ENCODE measurements at places on chromosomes 11 and 22.

- no peak for DNase-seq
These were observed 630.2 kb upstream of the LUZP2 start for GRCh38 chr11:23866641-23867040.

GRCh38 chr11:763073-763463 lies 14.2 kb downstream of the GATD1 start:
- DNase-seq, result no peak

DNA sequence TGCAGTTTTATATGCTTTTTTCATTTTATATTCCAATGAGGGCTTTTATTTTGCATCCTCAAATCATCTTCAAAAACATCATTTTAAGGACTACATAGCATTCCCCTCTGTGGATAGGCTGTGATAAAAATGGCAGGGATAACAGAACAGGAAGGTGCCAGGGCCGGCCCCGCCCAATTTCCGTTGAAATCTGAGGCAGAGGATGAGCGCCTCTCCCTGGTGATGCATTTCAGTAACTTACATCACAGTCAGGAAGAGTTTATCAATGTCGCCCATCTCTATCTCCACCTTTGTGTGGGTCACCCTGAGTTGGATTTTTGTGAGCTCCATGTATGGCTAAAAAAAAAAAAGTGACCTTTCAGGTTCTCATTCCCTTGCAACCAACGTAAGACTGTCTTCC lies 201.6 kb downstream of the DSCAML1 start:
- DNase-seq, result no peak

- DNase-seq, result no peak
These were observed 21.3 kb upstream of the ELFN2 start for GRCh38 chr22:37448516-37449127.

GRCh38 chr11:2932850-2933251 lies 3.6 kb upstream of the PHLDA2 start:
- DNase-seq, result no peak

GRCh38 chr11:119756169-119756865 lies 27.3 kb upstream of the NECTIN1 start:
- DNase-seq, result no peak

- no peak for DNase-seq
These were observed 73.2 kb upstream of the FGF3 start for GRCh38 chr11:69892237-69892985.

DNA sequence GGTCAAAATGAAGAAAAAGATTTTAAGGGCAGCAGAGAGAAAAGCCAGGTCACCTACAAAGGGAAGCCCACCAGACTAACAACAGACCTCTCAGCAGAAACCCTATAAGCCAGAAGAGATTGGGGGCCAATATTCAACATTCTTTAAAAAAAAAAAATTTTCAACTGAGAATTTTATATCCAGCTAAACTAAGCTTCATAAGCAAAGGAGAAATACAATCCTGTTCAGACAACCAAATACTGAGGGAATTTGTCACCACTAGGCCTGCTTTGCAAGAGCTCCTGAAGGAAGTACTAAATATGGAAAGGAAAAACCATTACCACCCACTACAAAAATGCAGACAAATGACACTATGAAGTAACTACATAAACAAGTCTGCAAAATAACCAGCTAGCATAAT lies 13.1 kb downstream of the PATE4 start:
- DNase-seq, result no peak

DNA sequence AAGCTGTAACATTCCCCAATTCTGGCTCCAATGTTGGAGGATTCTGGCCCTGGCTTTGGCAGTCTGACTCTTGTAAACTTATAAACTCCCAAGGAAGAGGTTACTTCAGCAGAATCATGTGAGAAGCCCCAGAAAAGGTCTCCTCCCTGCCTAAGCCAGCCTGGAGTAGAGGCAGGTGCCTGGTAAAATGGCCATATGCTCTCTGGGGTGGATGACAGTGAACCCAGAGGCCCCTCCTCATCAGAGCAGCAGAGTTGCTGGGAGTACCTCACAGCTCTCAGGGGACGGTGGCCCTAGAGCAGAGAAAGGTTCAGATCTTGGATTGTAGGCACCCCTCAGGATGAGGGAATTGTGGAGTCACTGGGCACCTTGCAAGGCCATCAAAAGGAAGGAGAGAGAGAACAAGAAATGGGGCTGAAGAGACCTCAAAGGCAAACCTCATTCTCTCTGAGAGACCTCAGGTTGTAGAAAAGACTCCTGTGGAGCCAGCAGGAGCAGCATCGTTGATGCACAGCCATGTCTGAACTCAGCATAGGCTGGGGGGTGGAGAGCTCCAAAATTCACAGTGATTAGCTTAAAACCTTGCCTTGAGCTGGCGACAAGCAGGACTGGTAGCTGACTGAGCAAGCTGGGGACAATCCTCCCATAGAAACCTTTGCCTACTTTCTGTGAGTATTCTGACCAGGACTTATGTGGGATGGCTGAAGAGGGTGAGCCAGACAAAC lies 4.9 kb upstream of the P2RY6 start:
- DNase-seq, result no peak

DNA sequence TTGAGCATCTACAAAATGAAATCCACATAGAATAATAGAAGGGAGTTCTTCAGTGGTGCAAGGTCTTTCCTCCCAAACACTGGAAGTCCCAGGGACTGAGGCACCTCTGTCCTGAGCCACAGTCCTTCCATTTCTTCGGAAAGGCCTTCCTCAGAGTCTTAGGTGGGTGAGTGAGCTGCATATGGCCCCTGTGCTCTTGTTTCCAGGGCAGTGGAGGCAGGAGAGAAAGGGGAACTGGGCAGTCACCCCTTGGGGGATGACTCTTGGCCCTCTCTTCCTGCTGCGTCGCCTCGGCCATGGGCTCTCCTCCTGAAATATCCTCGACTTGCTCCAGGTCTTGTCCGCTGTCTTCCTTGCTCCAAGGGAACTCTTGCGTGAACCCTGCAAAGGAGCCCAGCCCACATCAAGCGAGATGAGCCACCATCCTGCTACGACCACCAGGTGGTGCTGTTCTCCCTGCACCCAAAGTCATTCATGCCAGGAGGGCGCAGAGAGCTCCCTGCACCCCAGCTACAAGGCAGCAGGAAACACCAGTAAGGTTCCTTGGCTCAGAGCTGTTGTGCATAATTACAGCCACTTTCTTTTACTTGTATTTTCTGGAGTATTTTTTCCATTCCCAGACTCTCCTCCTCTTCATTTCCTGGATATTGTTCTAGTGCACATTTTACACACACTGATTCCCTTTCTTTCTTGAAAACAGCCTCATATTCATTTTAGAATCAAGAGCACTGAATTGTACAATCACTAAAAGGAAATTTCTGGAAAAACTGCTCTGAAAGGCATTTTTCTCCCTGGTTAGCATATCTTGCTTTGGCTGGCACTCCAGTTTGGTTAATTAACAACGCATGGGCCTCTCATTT lies 397.8 kb downstream of the OPCML start:
- peak; percentile 8 for DNase-seq

GRCh38 chr11:12079726-12080556 lies 30.4 kb upstream of the MICAL2 start:
- DNase-seq, result no peak

Measured in stimulated activated CD8-positive, alpha-beta memory T cell treated with anti-CD3 and anti-CD28 coated beads, Interleukin-2, amount 100 ng/mL, for 1 hour (primary cell).